Tongue (tissue), 3 donors: ENCODE measurements at places on chromosomes 3 and 15.

GRCh38 chr3:13631256-13631655 lies 82.3 kb downstream of the FBLN2 start:
- DNase-seq: no peak

DNA sequence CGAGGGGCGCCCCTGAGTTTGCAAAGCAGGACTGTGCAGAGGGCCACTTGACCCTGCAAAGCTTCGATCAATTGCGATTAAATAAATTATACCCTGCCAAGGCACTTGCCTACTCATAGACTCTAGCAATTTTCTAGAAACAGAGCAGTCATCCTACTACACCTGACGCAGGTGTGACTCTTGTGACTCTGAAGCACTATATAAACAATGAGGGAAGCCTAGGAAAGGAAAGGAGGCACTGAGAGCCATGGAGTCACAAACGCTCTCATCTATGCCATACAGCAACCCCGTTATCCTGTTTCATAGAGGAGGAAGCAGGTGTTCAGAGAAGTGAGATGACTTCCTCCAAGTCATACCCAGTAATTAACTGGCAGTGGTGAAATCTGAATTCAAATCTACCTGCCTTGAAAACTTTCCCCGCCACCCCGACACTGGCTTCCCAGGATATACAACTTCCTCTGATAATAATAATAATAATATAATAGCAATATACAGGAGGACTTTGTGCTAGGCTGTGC lies 14.4 kb downstream of the ARHGEF3 start:
- no peak for DNase-seq

DNA sequence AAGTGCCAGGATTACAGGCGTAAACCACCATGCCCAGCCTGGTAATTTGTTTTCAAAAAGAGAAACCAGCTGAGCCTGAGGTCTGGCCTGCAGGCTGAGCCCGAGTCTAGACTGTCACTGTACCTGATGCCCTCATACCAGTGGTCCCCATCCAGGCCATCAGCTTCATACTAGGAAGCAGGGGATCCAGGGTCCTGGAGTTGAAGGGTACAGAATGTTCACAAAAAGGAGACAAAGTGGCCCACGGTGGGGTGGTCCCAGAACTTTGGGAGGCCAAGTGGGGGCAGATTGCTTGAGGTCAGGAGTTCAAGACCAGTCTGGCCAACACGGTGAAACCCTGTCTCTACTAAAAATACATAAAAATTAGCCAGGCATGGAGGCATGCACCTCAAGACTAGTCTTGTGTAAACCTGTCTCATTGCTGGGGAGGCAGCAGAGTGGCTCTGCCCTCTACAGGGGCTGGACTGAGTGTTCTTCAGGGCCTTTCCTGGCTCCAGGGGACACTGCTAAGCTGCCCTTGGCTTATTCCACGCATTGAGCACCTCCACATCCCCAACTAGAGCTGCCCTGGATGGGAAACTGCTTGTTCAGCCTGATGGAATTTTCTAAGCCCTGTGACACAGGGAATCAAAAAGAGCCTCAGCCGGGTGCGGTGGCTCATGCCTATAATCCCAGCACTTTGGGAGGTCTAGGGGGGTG lies 7.9 kb upstream of the HHATL start:
- no peak for DNase-seq

GRCh38 chr3:63364495-63364894 lies 86.4 kb downstream of the SYNPR start:
- DNase-seq: peak; percentile 21

- peak; percentile 25 for DNase-seq
Observed at GRCh38 chr15:30997270-30997669, 5.8 kb upstream of the MTMR10 start.

DNA sequence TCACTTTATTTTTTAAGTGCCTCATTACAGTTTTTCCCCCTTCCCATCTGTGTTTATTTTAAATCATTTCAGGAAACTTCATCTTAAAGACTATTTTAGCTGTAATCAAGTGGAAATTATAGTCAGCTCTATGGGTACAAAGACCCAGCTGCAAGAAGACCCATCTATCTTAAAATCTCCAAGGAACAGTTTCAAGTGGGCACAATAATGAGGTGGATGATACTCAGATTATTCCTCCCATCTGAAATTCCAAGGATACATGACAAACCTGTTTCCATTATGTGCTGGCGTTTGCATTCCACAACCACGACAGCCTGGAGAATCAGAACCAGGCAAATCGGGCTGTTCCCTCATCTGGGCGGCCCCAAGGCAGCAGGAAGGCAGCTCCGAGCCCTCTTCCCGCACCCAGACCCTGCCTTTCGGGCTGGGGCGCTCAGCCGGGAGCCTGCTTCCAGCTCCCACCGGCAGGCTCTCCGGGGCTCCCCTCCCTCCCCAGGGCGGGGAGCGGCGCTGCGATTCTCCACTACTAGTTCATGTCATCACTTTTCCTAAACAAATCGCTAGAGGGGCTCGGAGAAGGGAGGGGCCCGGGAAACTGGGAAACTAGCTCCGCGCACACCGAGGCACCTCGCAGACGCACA lies at the start of gene MGLL:
MGLL (minus strand) TSS at position 475 of the 641 bp plus-strand sequence; CDS start at position 278, 197 bp downstream.
- DNase-seq: peak; percentile 72

DNA sequence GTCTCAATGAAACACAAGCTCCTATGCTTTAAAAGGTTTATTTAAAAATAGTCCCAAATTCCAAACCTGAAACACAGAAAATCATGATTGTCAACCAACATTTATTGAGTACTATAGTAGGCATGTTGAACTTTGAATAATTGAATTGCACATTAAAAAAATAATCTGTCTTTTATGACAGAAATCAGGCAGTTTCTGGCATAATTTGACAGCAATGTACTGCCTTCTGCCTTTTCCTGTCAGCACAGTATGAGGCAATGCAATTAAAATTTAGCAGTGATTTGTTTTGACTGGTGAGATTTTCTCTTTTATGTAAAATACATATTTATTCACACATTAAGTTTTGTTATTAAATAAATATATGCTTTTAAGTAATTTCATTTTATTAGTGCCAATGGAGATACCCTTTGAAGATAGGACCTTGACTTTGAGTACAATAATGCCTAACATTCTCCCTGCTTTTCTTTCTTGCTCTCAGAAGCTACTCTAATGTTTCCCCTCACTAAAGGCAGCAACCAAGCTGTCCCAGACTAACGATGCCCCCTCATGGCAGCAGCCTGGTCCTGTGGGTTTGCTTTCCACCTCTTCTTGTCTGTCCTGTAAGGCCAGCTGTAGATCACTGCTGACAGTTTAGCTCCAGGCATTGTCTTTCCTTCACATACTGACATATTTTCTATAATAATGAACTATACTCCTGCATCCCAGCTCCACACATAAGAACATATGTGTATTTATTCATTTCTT lies 346.7 kb downstream of the IL20RB start:
- DNase-seq: no peak

- no peak for DNase-seq
Observed at GRCh38 chr3:193974191-193974652, 161.7 kb upstream of the HES1 start.

DNA sequence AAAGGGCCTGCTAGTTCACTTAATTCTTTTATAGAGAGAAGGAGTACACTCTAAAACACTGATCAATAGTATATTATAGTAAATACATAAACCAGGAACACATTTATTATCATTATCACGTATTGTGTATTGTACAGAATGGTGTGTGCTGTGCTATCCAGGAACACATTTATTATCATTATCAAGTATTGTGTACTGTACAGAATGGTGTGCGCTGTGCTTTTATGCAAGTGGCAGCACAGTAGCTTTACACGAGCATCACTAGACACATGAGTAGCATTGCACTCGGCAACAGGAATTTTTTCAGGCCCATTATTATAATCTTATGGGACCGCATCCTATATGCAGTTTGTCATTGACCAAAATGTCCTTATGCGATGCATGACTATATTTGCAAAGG lies 20.9 kb upstream of the MUC20 start:
- DNase-seq: no peak

DNA sequence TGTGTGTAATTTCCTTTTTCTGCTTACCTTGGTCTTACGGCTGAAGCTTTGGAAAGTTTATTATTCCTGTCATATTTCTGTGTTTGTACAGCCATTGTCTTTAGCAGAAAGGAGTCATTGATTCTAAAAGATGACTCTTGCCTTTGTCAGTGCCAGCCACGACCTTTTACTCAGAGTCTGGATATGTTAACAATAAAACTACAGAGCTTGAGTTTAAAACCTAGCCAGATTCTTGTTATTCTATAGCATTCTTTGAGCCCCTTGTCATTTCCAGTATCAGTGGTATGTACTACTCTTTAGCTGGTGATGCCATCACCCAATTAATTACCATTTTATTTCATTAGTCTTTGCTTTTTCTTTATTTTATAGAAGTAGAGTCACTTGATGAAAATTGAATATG lies 142.4 kb downstream of the TCF12 start:
- no peak for DNase-seq

DNA sequence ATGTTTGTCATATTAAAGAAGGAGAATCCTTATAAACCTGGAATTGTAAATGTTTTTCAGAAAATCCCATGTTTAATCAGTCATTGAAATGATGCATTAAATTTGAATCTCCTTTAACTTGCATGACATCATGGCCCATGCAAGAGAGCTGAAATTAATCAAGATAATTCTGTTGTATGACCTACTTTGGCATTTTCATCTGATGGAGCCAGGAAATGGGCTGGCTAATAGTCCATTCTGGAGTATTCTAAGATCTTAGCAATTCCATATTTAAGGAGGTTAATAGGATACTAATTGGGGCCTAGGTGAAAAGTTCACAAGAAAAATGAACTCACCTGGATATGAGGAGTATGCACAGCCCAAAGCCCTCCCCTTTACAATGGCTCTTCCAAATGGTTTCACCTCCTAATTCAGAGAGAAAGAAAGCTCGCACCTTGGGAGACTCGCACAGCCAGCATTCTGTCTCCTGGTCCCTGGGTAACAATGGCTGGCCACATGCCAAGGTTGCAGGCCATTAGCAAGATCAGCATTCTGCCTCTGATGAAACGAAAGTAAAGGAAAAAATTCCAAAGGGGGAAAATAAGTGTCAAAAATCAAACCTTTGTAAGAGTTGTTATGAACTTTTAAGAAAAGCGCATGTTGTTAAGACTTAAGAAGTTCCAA lies 786.4 kb downstream of the MCTP2 start:
- peak; percentile 44 for DNase-seq

DNA sequence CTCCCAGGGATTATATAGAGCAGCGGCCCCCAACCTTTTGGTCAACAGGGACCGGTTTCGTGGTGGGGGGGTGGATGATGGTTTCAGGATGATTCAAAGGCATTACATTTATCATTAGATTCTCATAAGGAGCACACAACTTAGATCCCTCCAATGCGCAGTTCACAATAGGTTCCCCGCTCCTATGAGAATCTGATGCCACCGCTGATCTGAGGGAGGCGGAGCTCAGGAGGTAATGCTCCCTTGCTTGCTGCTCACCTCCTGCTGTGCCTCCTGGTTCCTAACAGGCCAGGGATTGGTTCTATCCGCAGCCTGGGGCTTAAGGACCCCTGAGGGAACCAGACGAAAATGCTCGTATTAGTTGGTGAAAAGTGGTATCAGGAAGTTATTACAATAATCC lies 1.3 kb upstream of the HACD2 start:
- peak; percentile 65 for DNase-seq

DNA sequence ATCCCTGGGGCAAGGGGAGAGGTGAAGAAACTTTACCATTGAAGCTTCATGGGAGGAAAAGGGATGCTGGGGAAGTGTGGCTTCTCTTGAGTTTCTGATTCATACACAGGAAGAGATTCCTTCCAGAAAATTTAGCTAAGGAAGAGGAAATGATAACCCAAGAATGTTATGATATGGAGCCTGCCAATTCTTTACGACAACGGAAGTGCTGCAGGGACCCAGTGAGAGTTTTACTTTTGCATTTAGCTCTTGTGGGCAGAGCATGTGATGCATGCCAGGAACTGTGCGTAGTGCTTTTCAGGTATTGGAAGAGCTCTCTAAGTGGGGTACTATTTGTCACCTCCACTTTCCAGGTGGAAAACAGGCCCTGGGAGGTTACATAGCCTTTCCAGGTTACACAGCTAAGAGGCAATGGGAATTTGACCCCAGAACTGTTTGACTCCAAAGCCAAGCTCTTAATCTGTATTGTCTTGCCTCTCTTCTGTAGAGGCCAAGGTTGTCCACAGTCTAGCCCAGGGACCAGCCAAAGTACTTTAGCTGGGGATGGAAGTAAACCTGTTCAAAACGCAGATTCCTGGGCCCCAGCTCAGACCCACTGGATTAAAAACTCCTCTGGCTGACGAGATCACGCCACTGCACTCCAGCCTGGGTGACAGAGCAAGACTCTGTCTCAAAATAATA lies 23.0 kb downstream of the CMTM7 start:
- no peak for DNase-seq

GRCh38 chr3:195256639-195257453 lies 14.1 kb downstream of the XXYLT1 start:
- DNase-seq: no peak
